ENCODE measurements at places on chromosomes 16 and 17.

GRCh38 chr16:67246756-67247191 is 507 bp downstream of the FHOD1 start:
- no peak for DNase-seq

DNA sequence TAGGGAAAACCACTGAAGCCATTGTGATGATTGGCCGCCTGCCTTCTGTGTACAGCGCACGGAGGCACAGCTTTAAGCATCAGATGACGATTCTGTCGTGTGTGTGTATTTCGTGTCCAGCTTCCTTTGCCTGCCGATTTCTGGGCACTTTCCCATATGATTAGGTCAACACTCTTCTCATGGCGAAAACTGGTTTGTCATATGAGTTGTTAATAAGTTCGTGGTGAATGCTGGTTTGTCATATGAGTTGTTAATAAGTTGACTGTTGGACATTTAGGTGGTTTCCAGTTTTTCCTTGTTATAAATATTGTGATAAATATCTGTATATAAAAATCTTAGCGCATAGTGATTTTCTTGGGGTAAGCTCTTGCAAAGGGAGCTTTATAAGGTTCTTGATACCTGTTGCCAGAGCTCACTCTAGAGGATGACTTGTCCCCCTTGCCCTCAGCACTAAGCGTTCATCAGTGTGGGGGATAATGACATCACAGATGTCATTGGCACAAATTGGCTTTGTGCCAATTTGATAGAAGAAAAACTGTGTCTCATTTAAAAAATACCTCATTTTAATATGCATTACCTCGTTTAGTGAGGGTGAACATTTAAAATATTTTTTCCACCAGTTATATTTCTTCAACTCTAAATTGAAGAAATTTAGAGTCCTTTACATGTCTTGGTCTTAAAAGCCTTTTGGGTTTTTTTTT is 40.0 kb downstream of the PGS1 start:
- no peak for DNase-seq

- no peak for DNase-seq
Observed at GRCh38 chr17:80981929-80982425, 9.7 kb upstream of the CHMP6 start.

DNA sequence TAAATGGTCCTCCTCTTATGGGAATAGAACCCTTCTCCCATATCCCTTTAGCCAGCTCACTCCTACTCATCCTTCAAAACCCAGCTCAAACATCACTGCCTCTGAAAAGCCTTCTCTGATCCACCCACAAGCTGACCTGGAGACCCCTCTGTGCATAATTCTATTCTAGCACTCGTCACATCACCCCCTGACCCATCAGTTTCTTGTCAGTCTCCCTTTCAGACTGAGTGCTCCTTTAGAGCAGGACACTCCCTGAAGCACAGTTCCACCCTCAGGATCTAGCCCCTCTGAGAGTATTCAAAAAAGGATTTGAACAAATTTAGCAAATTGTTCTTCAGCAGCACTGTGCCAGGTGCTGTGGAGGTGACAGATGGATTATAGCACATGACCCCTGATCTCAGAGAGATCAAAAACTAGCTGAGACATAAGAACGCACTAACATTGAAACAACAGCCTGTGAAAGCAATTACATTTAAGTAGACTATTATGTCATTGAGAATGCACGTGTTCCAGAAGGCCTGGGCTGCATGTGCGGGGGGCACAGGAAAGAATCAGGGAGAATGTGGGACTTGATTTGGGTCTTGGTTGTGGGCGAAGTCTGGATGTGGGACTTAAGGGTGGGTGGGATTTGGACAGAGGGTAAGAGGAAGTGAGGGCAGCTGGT is 43.5 kb downstream of the MRPS23 start:
- DNase-seq: no peak

DNA sequence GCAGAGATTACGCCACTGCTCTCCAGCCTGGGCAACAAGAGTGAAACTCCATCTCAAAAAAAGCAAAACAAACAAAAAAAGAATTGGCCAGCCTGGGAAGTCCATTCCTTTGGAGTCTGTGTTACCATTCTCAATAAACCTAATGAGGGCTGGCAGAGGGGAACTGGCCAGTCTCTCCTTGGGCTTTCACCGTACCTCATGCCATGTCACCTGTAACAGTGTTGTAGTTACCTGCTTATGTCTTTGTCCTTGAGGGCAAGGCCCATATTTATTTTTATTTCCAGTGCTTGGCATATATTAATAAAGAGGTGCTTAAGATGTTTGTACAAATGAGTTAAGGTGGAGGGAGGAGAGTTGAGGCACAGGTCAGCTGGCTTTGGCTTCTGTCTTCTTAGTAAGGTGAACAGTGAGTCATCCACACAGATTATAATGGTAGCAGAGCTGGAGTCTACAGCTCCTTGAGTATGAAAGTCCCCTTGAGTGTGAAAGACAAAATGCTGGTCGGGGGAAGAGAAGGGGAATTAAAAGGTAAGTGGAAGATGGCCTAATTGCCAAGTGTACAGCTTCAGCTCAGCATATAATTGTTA is 8.4 kb downstream of the C1QBP start:
- DNase-seq: no peak

GRCh38 chr16:68074850-68075555 is 10.2 kb upstream of the NFATC3 start:
- DNase-seq: peak; percentile 80

- DNase-seq: no peak
Observed at GRCh38 chr16:57998992-57999365, 1.5 kb downstream of the ZNF319 start.

DNA sequence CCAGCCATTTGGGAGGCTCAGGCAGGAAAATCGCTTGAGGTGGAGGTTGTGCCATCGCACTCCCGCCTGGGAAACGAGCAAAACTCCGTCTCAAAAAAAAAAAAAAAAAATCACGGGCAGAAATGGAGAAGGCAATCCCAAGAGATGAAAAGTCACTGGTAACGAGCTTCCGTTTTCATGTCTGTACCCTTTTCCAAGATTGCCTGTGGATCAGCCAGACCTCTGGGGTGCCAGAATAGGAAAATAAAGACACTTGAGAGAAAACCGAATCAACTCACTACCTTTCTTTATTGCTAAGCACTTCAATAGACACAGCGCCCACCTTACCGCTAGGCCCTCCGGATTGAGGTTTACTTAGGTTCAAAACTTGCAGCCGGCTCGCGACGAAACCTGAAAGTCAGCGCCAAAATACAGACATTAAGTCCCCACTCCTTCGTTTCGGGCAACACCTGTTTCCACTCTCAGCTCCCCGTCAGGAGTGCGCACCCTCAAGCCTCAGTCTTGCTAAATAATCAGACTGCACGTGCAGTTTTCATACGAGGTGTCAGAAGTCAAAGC is 970 bp upstream of the TRAF7 start:
- DNase-seq: peak; percentile 37

- peak; percentile 88 for DNase-seq
Observed at GRCh38 chr17:57463103-57463885, 207.0 kb downstream of the MSI2 start.

GRCh38 chr16:10738231-10739077 is 5.2 kb upstream of the NUBP1 start:
- peak; percentile 55 for DNase-seq

GRCh38 chr17:48148029-48148770 is 40.6 kb downstream of the SNX11 start:
- no peak for DNase-seq

DNA sequence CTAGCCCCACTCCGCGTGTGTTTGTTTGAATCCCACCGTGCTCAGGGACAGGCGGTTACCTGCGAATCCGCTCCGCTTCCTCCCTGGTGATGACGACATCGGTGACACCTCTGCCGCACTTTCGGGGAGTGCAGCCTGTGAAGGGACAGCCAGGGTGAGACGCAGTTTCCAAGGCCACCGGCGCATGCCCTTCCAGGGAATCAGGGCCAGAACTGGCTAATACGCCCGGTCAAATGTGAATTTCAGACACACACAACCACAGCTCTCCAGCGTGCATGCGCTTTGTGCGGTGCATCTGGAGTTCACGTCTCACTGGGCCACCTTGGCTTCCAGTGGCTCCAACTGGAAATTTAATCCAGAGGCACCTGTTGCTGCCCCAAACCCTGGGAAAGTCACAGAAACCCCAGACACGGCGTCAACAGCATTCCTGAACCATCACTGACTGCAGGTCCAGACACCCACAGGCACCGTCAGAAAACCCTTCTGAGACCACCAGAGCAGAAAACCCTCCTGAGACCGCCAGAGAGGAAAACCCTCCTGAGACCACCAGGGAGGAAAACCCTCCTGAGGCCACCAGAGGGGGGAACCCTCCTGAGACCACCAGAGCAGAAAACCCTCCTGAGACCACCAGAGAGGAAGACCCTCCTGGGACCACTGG is 6.6 kb upstream of the HEXD start:
- no peak for DNase-seq

- DNase-seq: no peak
Observed at GRCh38 chr17:17388657-17389496, 85.7 kb downstream of the NT5M start.

DNA sequence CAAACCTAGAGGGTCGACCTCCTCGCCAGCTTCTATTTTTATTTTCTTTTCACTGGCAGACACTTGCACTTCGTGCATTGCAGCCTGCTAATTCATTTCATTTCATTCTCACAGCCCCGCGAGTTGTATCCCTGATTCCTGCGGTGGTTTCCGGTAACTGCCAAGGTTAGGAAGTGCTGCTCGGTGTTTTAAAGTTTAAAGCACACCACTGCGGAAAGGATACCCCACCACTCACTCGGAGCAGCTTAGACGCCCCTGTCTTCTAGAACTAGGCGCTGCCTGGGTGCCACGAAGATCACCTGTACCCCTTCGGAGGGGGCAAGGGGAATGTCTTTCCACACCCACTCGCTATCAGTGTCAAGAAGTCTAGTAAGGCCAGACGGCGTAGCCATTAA is 509 bp downstream of the CNEP1R1 start:
- peak; percentile 31 for DNase-seq

- DNase-seq: no peak
Observed at GRCh38 chr17:62950067-62950466, 16.0 kb upstream of the TANC2 start.

DNA sequence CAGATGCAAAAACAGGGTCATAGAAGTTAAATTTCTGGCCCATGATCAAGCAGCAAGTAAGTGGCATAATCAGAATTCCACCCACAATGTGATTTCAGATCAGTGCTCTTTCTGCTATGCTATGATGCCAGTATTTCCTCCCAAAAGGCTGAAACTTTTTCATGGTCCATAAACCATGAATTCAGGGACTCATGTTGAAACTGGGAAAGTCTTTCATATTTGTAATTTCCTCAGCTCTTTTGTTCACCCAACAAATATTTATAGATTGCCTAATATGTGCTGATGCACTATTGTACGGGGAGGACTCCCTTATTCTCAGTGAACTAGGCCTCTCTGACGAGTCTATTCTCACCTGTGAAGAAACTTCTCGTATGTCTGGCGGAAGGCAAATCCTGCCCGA is 156.3 kb downstream of the MYO1D start:
- no peak for DNase-seq

GRCh38 chr16:29943846-29944799 is 17.8 kb upstream of the TMEM219 start:
- no peak for DNase-seq

DNA sequence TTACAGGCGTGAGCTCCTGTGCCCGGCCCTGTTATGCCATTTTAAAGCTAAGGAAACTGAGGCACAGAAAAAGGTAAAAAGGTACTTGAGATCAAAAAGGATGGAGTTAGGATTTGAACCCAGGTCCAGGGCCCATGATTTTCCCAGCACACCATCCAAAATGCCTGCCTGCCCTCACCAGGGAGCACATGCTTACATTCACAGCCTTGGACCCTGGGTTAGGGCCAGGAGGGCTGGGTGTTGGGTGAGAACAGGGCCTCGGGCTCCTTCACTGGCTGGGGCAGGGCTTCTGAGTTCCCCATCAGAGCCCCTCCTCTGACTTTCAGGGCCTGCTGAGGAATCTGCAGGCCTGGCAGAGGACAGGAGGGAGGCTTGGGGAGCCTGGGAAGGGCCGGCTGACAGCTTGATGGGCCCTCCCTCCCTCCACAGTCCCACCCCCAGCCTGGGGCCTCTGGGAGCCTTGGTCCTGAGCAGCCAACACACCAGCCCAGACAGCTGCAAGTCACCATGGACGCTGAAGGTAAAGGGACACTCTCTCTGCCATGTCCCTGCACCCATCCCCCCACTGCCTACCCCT is at the start of gene QPRT:
Gene QPRT, plus strand, starts transcription at position 490 of the 577 bp plus-strand sequence. Its CDS starts 18 bp downstream, at position 508.
- no peak for DNase-seq

GRCh38 chr17:1039511-1040215 is 42.7 kb downstream of the TIMM22 start:
- no peak for DNase-seq

DNA sequence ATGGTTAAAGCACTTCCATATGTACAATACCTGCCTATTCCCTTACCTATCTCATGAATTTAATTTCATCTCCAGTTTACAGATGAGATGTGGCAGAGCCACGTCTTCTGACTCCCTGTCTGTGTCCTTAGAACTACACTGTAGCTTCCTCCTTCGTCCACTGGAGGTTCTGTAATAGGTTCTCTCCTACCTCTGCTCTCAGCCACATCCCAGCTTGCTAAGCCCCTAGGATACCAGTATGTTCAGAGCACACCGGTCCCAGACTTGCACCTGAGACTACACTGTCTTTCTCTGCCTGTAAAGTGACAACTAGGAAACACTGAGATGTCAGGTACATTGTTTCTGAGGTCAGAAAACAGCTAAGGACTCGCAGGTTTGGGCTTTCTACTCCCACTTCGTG is 3.8 kb upstream of the RASL10B start:
- DNase-seq: no peak

DNA sequence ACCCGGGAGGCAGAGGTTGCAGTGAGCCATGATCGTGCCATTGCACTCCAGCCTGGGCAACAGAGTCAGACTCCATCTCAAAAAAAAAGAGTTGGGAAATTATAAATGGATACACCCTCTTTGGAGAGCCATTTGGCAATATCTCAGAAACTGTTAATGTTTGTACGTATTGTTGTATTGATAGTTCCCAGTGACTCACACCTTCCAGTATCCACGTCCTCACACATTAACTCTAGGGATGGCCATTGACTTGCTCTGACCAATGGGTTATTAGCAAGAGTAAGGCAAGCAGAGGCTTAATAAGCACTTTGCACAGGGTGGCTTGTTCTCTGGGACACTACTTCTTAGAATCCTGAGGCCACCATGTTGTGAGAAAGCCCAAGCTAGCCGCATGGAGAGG is 107.6 kb upstream of the LHX1 start:
- no peak for DNase-seq

DNA sequence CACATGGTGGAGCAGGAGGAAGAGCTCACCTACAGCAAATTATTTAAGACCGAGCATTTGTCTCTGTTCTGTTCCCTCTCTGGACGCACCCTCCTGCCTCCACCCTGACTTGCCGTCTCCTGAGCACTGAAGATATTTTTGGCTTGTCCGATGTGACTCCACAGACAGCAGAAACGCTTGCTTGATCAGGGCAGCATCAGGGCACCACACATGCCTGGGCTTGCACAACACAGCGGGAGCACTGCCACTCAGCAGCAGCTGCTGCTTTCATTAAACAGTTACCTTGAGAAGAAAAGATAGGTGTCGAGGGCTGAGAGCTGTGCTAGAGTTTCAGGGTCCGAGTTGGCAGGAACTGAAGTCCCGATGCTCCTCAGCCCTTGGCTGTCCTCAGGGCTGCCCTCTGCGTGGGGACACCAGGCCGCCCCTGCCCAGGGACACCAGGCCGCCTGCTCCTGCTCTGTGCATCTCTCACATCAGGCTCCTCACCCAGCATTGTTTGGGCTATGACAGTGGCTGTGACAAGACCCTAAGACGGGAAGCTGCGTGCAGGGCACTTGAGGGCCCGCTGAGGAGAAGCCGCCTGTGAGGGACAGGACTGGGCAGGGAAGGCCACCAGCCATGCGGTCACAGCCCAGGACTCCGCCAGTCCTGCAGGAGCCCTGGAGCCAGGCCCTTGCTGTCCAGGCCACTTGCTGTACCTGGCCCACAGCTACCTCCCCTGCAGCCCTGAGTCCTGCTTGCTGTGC is 21.3 kb upstream of the CDH15 start:
- no peak for DNase-seq

All from stimulated activated naive CD8-positive, alpha-beta T cell treated with anti-CD3 and anti-CD28 coated beads, Interleukin-15, Interleukin-2, amounts not matched to agents 100 U/mL and 50 U/mL, for 24 hours (primary cell).